HEK293T (cell line): ENCODE measurements at places on chromosomes 12 and 14.

GRCh38 chr12:44649693-44650092, 226.4 kb downstream of the NELL2 start:
- no peak for DNase-seq

- no peak for DNase-seq
Observed at GRCh38 chr12:53738406-53739213, 11.4 kb upstream of the CALCOCO1 start.

DNA sequence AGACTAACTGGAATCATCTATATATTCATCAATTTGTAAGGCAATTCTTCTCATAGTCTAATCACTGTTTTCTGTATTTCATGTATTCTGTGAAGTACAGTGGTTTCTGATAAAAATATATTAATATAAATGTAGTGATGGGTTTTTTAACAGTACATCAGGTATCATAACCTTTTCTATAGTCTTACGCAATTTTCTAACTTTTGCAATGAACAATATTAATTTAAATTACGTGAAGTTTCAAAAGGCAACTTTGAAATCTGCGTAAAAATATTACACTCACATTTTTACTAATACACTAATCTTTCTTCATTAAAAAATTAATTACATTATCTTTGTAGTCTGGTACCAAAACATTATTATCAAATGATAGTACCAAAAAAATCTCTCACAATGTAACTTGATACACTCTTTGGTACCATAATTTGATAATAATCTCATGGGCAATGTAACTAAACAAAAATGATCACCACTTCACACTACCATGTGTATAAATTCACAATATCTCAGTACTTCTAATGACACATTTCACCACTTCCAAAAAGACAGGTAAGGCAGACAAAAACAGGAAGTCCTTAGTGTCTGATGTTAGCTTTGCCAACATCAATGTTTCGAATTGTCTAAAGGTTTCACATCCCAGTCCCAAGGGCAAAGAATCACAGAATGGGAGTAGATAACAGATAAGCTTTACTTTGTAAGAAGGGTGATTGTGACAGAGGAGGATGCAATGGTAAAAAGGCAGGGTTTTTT, 8.7 kb downstream of the DNAI7 start:
- no peak for DNase-seq

GRCh38 chr12:27524839-27525753, 1.1 kb downstream of the PPFIBP1 start:
- no peak for DNase-seq

DNA sequence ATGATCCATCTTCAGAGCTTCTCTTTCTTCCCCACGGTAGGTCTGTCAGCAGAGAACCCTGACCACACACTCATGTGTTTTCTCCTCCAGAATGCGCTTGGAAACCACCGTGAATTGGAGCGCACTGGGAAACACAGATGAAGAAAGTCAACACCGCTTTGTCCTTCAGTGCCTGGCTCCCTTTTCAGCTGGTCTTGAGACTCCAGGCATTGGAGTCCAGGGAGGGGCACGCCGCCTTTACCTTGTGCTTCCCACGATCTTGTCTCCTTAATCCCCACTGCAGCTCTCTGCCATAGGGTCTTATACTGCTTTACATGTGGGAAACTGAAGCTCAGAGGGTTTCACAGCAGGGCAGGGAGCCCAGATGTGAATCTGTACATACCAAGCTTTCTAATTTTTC, 1.1 kb downstream of the FAM90A1 start:
- no peak for DNase-seq
